ENCODE measurements at places on chromosomes 16 and 17.

DNA sequence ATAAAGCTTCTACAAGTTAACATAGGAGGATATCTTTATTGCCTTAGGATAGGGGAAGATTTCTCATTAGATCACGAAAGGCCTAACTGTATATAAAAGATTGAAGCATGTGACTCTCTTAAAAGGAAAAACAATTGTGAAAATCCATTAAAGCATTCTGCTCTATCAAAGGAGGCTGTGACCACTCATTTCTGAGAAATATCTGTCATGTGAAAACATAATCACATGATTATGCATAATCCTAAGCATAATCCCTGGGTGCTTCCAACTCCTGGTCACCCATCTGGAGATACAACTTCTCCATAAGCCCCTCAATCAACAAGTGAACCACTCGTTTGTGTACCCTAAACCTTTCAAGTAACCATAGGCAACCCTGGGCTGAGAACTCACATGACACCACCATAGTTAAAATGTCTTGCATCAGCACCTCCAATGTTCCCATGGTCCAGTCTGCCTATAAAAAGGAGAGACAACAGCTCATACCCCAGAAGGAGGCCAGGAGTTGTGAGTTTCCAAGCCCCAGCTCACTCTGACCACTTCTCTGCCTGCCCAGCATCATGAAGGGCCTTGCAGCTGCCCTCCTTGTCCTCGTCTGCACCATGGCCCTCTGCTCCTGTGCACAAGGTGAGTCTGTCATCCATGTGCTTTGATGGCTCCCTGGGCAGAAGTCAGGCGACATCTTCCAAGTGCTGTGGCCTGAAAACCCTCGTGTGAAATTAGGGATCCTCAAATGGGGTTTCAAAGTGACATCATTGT, at the start of gene CCL18:
TSS of gene CCL18 (plus strand) at position 487 of the 756 bp plus-strand sequence. CDS start at position 558, 71 bp downstream.
- DNase-seq, result no peak

GRCh38 chr17:56641894-56642293, 48.4 kb downstream of the NOG start:
- no peak for DNase-seq

DNA sequence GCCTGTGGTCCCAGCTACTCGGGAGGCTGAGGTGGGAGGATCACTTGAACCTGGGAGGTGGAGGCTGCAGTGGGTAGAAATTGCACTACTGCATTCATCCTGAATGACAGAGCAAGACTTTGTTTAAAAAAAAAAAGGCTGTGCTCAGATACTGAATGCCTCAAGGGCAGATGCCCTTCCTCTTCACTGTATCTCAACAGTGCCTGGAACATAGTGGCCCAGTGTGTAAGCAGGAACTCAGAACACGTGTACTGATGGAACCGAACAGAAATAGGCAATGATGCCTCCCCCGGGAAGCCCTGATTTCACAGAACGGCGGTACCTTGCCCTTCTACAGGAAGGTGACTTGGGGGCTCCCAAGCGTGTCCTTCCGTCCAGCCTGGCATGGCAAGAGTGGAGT, 46.8 kb downstream of the PLXDC1 start:
- no peak for DNase-seq

DNA sequence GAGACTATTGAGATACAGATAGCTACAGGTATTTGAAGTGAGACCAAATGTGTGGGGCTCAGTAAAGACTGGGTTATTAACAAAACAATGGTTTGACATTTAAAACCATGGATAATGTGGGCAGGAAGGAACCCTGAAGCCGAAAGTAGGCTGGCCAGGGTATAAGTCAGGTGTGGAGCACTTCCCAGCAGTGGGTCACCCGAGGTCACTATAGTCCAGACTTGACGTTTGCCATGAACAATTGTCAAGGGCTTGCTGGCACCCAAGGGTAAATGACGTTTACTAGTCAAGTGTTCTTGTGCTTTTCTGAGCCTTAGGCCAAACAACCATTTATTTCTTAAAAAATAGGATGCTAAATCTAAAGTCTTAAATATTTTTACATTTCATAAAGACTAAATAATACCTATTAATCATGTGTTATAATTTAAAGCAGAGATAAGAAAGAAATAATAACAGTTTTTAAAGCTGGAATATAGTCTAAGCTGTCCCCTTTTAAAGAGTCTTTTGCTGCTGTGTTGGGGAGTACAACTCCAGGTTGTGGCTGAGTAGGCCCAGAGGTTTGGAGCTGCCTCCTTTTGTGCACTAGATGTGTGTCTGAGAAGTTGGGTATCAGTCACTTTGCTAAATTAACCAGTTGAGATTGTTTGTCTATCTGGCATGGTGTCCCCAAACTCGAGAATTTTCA, 15.7 kb downstream of the ALDH3A2 start:
- no peak for DNase-seq

DNA sequence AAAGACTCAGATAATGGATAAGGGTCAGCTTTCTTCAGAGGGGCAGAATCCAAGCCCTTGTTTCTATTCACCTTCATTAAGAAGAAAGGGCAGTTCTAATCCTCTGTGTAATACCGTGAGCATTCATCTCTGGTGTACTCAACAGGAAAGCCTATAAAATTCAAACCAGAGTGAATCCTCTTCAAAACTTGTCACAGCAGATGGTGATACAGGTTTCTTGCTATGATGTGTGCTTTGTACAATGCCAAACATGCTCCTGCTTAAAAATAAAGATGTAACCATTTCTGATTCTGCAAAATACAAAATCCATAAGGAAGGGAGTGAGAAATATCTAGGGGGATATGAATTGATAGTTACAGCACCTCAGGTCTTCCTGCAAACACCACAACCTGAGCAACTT, 49.7 kb downstream of the CYTH1 start:
- no peak for DNase-seq

DNA sequence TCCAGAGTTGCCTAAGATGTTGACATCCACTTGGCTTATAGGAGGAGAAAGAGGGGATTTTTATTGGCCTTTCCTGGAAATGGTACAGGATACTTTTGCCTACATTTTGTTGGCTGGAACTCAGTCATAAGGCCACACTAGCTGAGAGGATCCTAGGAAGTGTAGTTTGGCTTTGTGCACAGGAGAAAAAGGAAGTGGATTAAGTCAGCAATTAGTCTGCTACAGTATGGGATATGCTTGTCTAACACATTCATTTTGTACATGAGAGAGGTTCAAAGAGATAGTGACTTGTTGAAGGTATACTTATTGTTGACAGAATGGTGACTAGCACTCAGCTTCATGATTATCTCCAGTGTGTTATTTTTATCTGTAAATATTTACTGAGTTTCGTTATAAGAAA, 10.3 kb downstream of the UTP18 start:
- no peak for DNase-seq

DNA sequence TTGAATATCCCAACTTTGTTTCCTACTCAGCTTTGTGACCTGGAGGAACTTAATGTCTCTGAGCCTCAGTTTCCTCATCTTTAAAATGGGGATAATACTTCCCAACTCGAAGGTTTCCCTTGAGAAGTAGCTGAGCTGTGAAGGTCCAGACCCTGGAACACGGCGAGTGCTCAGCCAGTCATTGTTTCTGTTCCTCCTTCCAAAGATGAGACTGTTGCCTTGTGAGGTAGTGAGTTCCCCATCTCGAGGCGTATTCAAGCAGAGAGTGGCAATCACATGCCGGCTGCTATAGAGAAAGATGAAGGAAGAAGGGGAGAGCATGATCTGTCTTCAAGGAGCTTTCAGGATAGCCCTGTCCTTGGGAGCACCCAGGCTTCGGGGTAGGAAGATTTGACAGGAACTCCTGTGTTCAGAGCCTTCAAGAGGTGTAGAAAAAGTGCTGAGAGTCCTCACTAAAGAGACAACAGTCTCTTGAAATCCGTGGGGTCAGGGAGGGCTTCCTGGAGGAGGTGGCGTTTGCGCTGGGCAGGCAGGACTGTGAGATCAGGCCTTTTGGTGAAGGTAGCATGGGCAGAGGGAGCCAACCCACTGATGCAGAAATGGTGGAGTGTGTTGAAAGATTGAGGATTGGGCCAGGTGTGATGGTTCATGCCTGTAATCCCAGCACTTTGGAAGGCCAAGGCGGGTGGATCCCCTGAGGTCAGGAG, 27.2 kb downstream of the SPNS2 start:
- DNase-seq, result no peak

DNA sequence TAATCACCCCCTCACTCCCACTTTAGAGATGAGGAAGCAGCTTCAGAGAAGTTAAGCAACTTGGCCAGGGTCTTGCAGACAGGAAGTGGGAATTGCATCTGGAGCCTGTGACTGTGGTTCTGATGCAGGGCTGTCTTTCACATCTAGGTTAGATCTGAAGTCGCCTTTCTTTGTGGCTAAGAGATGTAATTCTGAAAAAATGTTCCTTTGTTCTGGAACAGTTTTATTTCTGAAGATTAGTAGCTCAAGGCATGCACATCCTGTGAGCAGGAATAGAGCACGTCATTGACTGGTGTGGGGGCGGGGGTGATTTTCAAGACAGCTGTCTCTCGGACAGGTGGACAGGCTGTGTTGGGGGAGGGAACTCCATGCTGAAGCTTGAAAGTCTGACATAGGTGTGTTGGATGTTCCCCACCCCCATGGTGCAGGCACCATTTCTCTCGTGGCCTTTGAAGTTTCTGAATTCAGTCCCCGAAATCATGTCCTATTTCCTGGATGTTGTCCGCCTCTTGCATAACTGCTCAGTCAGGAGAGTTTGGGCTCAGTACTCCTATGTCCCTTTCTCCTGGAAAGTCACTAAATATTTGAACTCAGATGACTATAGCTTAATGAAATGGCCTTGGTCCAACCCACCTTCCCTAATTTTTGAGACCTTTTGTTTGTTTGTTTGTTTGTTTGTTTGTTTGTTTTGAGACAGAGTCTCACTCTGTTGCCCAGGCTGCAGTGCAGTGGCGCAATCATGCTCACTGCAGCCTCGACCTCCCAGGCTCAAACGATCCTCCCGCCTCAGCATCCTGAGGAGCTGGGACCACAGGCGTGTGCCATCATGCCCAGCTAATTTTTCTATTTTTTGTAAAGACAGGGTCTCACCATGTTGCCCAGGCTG, 21.0 kb upstream of the HERPUD1 start:
- DNase-seq, result no peak

DNA sequence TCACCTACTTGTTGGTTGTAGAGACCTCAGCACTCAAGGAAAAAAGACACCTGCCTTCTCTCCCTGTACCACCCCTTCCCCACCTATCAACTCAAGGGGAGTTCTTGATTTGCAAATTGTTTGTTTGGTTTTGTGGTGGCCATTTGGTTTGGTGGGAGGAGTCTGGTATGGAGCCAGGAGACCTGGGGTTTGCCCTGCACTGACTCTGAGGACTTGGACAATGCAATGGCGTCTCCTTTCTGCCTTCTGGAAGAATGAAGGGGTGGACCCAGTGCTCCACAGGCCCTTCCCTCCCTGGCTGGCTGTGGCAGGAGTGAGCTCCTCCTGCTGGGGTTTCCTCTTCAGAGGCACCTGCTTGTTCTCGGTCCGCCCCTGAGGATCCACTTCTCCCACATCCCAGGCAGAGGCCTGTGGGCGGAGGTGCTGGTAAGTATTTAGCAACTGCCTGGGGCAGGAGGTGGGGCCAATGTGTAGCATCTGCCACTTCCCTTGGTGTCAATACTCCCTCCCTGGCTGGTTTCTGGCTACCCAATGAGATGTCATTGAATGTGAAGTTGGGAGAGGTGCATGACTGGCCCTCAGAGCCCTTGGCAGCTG, 164.5 kb downstream of the NTN1 start:
- DNase-seq, result no peak

DNA sequence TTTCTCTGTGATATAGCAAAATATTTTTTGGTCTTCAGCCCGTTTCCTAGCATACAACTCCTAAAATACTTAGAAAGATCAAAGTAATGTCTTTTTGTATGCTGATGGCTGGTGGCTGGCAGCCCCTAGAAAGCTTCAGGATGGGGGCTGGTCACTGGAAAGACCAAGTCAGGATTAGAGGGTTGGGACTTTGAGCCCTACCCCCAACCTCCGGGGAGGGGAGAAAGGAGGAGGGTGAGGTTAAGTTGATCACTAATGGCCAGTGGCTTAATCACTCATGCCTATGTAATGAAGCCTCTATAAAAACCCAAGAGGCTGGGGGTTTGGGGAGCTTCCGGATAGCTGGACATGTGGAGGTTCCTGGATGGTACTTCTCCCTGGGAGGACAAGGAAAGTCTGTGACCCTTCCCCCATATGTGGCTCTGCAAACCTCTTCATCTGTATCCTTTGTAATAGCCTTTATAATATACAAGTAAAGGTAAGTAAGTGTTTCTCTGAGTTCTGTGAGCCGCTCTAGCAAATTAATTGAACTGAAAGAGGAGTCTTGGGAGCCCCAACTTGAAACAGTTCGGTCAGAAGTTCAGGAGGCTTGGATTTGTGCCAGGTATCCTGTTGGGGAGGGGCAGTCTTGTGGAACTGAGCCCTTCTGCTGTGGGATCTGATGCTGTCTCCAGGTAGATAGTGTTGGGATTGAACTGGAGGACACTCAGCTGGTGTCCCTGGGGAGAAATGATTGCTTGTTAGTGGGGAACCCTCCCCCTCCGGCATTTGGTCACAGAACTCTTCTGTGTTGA, 3.5 kb downstream of the SLC7A6 start:
- DNase-seq, result no peak

- no peak for DNase-seq
Observed at GRCh38 chr17:2681650-2682049, 29.9 kb downstream of the CLUH start.

- peak; percentile 37 for DNase-seq
Observed at GRCh38 chr16:84138824-84139627, 6.0 kb downstream of the HSDL1 start.

DNA sequence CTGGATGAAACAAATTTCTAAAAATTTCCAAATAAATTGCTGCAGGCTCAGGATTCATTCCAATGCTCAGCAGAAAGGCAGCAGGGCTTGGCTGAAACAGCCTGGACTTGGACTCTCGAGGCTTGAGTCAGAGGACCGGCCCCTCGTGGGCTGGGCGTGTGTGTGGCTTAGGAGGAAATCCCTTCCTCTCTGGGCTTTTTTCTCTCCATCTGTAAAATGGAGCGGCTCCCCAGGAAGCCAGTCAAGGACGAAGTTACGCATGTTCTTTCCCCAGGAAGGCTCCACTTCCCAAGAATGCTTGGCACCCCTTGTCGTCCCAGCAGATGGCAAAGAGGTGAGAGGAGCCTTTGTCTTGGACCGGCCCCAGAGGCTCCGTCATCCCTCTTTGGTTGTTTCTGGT, 13.5 kb downstream of the SLC46A1 start:
- no peak for DNase-seq

- no peak for DNase-seq
Observed at GRCh38 chr17:65028545-65028843, 28.0 kb downstream of the GNA13 start.

- no peak for DNase-seq
Observed at GRCh38 chr17:79478051-79478461, 132.8 kb downstream of the RBFOX3 start.

Measured in activated CD4-positive, alpha-beta T cell treated with anti-CD3 and anti-CD28 coated beads, Interleukin-2, Interleukin-4, amounts not matched to agents 100 ng/mL and 50 ng/mL, durations not matched to agents 16 hours and 8 hours (primary cell).